ENCODE measurements at places on chromosomes 11 and 22. TPM values are rescaled to one million over a fixed set of nuclear protein-coding genes. Genes with fewer than 3 reads are reported as not detected.

Gene SAA1
- total RNA-seq: not detected

Gene GAS2
- total RNA-seq: 6.5 TPM

Gene FGF4
- not detected for total RNA-seq

Gene CHST1
- total RNA-seq: not detected

Gene GLYAT
- not detected for total RNA-seq

Gene UPK3A
- total RNA-seq: not detected

Gene OOSP3
- total RNA-seq: not detected

Gene TEX12
- not detected for total RNA-seq

Gene IFITM2
- total RNA-seq: 72.1 TPM

Gene PTGDR2
- 0.27 TPM for total RNA-seq

Gene MEN1
- 46.3 TPM for total RNA-seq

Gene SEPTIN3
- 0.29 TPM for total RNA-seq

Gene KDM4E
- total RNA-seq: not detected

Gene MUC5AC
- not detected for total RNA-seq

Gene HEPN1
- not detected for total RNA-seq

Gene KIRREL3
- not detected for total RNA-seq

Gene BIK
- 1.3 TPM for total RNA-seq

Gene HMOX1
- total RNA-seq: 21.9 TPM

Gene PRSS23
- total RNA-seq: not detected

Gene FOLR2
- 0.75 TPM for total RNA-seq

Gene MPPED2
- 1.0 TPM for total RNA-seq

Gene PRR5
- 34.3 TPM for total RNA-seq

Gene WT1
- total RNA-seq: not detected

Gene THRSP
- total RNA-seq: not detected

Gene TRIM29
- not detected for total RNA-seq

Gene MMP3
- not detected for total RNA-seq

Gene APOBEC3C
- 107 TPM for total RNA-seq

Gene NCAM1
- total RNA-seq: 0.37 TPM

Gene SMCO4
- total RNA-seq: 2.0 TPM

Gene CASP1
- total RNA-seq: 31.9 TPM

Gene MIAT
- 14.8 TPM for total RNA-seq

Gene CDCA5
- 1.4 TPM for total RNA-seq

Gene UBQLNL
- total RNA-seq: 1.3 TPM

Gene ELF5
- not detected for total RNA-seq
